HT-29 (cell line): ENCODE measurements at places on chromosomes 2 and 18. TPM values are rescaled to one million over a fixed set of nuclear protein-coding genes. Genes with fewer than 3 reads are reported as not detected.

SERPINB7 gene
- 0.16 TPM in 1 of 2 replicates, not detected in the other for total RNA-seq

DNA sequence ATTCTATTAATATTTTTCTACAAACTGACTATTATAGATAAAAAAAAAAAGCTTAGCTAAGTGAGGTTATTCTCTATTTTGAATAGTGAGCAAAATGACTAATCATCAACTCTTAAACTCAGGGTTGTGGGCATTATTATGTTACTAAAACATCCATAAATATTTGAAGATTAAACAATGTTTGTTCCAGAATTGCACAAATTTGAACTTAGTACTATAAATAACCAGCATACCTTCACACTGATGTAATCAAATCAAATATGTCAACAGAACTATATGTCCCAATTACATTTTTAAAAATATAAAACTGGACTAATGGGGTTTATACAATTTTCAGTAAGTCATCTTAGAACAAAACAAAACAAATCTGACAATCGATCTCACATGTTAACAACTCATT, 800.9 kb downstream of the LRP1B start:
- no peak for DNase-seq

CDKL4 gene
- total RNA-seq, result not detected in 2 replicates

CYRIA gene
- total RNA-seq, result not detected in 2 replicates

OTX1 gene
- 4.6 and 5.6 TPM in 2 replicates for total RNA-seq

- no peak for DNase-seq
These were observed 291.0 kb downstream of the CALCRL start for GRCh38 chr2:187157046-187157445.

PROM2 gene
- total RNA-seq, result 72.2 and 75.5 TPM in 2 replicates

DNA sequence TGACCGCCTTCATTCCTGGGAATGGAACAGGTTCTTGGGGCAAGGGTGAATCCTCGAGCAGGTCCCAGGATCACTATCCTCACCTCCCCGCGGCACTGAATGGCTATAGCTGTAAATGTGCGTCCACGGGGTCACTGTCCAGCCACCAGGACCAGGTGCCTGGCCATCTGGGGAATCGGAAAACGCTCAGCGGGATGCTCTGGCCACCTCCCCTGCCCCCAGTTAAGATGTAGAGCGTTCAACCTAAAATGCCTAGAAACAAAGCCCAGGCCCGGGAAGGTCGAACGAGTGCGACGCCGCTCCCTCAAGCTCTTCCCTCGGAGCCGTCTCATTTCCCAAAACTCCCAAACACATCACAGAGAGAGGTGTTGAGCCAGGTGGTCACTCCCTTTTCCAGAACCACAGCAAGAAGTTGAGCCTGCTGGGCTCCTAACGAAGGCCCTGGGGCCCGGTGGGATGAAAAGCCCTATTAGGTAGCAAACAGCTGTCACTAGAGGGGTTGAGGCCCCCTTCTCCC, 795 bp upstream of the CAPN10 start:
- no peak for DNase-seq

GRCh38 chr2:191087311-191087710, 63.5 kb downstream of the STAT4 start:
- no peak for DNase-seq
